ENCODE measurements at places on chromosomes 7 and 10.
A peak's percentile ranks its signal among the peaks of the same experiment; 100 is the strongest.

DNA sequence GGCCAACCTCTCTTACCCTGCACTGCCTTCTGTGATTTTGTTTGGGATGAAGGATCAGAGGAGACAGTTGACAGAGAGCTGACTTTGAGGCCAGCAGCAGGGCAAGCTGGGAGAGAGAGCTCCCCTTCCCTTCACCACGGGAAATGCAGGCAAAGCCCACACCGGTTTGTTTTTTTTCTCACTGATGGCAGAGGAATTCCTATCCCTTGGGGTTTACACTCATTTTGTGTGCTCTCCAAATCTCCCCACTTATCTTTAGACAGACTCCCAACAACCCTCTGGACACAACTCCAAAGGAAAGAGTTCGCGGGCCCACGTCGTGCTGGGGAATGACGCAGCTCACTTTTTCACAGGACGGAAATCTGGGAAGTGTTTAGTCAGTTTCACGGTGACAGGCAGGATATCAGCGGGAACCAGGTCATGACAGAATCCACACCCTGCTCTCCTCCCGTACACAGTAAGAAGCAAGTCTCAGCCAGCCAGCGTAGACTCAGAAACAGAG lies 68.3 kb upstream of the FAM171A1 start:
- no peak for DNase-seq

DNA sequence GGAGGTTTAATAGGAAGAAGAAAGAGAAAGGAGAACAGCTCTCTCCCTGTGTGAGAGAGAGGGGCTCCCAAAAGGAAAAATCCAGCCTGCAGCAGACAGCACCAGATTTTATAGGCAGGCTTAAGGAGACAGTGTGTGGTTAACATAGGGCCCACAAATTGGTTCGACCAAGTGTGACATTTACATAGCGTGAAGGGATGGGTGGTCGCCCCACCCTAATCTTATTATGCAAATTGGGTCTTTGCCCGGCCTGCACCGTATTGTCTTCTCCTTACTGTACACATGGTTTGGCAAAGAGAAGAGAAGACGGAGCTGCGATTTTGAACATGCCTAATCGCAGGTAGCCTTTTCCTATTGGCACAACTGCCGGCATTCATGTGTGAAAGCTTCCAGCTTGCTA lies 756.3 kb downstream of the NXPH1 start:
- DNase-seq = no peak

GRCh38 chr10:122159141-122159970 lies 111.7 kb upstream of the BTBD16 start:
- DNase-seq = no peak

GRCh38 chr10:31064348-31064747 lies 32.7 kb upstream of the ZNF438 start:
- no peak for DNase-seq

DNA sequence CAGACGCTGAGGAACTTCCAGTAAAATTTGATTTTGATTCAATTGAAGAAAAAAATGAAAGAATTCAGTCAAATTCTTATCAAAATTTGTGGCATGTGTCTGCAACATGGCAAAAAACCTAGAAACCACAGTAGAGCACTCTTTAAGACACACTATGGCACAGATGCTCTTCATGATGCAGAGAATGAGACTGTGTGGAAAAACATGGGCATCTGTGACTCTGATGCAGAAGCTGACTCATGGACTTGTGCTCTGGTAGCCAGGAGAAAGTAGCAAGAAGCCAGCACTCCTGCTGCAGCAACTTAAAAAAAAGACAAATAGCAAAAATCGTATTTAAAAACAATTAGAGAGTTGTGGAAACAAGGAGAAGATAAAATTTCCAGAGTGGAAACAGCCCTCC lies 8.9 kb upstream of the KCNK18 start:
- DNase-seq = no peak

- DNase-seq = no peak
Observed at GRCh38 chr10:77244286-77244685, 393.3 kb downstream of the KCNMA1 start.

- DNase-seq = no peak
Observed at GRCh38 chr10:111278266-111278665, 201.4 kb downstream of the ADRA2A start.

GRCh38 chr10:54402576-54402975 lies 398.5 kb downstream of the PCDH15 start:
- DNase-seq = no peak

DNA sequence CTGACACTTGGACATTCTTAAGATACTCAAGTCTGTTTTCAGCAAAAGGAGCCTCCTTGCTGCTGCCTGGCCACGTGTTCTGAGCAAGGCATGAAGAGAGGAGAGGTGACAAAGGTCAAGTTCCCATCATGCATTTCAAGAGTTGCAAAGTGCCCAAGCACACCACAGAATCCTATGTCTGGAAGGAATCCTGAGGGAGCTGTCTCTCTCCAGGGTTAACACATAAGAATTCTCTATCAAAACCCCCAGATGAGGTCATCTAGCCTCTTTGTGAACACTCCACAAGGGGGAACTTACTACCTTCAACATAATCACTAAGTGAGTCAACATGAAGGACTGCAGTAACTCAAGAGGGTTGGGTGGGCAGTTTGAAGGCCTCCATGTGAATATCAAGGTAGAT lies 155.5 kb downstream of the RNF216 start:
- no peak for DNase-seq

DNA sequence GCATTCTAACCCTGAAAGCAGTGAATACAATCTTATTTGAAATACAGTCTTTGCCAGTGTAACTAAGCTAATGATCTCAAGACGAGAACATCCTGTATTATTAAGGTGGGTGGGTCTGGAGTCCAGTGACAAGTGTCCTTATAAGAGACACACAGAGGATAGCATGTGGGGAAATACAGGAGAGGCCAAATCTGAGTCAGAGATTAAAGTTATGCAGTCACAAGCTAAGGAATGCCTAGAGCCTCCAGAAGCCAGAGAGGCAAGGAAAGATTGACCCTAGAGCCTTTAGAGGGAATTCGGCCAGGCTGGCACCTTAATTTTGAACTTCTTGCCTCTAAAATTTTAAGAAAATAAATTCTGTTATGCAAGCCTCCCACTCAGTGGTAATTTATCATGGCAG lies 87.5 kb upstream of the HGF start:
- no peak for DNase-seq

- DNase-seq = peak; percentile 68
Observed at GRCh38 chr7:128405471-128406313, 4.1 kb downstream of the IMPDH1 start.

GRCh38 chr10:129024046-129024445 lies 443.0 kb upstream of the MGMT start:
- no peak for DNase-seq

DNA sequence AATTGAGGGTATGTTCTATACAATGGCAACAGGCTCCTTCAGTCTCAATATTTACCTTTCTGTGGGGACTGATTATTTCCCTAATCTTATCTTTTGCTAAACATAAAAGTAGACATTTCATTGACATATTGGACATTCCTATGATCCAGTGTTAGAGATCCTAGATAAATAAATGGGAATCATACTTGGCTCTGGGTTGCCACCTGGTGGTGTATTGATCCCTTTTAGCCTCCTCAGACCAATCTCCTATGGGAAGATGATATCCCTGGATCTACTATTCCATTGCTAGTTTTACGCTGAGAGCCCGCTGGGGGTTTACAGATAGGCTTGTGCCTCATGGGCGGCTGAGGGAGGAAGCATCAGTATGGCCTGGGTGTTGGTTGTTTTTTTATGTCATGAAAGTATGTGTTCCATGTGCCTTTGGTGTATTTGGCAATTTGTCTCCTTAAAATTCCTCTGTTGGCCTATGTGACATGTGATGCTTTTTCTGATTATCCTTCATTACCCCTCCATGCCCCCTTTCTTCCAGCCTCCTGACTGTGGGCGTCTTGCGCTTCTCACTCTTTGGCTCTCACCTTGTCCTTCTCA lies 18.8 kb downstream of the CELF2 start:
- DNase-seq = no peak

DNA sequence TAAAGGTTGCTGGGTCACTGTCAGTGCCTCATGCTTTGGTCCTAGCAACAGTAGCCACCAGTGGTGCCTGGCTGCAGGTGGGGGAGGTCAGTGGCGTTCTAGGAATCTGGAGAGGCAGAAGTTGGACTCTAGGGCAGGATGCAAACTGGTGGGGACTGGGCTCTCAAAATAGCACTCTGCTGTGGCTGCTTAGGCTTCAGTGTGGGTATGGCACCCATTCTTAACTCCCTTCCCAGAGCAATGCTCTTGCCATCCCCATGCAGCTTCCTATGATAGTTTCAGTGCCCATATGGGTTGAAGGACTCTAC lies 330.8 kb downstream of the PCDH15 start:
- no peak for DNase-seq

- no peak for DNase-seq
Observed at GRCh38 chr7:64611717-64612116, 48.8 kb upstream of the ZNF680 start.

GRCh38 chr7:123539871-123540270 lies 5.5 kb upstream of the IQUB start:
- DNase-seq = no peak

DNA sequence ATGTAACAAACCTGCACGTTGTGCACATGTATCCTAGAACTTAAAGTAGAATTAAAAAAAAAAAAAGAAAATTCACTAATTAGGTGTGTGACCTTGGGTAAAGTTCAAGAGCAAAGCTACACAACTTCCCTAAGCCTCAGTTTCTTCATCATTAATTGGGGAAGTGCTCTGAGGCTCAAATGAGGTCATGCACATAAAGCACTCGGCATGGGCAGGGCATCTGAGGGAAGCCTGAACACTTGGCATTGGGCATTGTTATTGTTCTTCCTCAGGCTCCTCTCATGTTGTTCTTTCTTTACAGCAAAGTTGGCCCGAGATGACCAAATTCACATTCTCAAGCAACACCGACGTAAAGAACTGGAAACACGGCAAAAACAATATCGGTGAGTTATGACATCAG lies 21.5 kb downstream of the ALOX5 start:
- no peak for DNase-seq

- DNase-seq = no peak
Observed at GRCh38 chr10:95837783-95838182, 70.0 kb upstream of the CC2D2B start.

DNA sequence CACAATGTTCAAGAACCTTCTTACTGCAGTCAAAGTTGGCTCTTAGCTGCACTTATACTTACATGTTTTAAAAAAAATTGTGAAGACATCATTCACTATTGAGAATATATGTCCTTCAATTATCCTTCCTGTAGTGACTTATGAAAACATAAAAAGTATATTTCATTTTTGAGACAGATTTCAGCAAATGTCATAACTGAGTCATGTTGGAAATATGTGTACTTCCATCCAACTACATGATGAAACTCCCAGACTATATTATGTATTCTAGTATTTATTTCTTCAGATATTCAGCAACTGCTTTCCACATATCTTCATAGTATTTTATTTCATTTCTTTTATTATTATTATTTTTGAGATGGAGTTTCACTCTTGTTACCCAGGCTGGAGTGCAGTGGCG lies 160.2 kb downstream of the ARHGAP12 start:
- no peak for DNase-seq

- DNase-seq = no peak
Observed at GRCh38 chr7:37322831-37323230, 125.8 kb downstream of the ELMO1 start.

- no peak for DNase-seq
Observed at GRCh38 chr10:89845541-89846280, 144.3 kb downstream of the KIF20B start.

DNA sequence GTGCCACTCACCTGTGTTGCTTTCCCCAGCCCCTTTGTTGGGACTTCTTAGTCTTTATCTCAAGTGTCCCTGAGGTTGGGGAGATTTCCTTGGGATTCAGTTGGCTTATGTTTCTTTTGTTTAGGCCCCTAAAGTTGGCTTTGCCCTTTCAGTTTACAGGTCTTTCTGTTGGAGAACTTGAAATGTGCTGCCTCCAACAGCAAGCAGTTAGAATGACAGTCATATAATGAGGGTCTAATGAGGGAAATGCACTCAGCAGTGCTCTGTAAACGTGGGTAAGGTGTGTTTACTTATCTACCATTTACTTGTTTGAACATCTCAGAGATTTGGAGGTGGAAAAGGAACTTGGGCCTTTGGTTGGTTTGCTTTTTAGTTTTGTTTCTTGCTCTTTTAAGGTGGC lies 191.4 kb upstream of the STK17A start:
- no peak for DNase-seq

GRCh38 chr7:135169964-135170273 lies 588 bp downstream of the CYREN start:
- no peak for DNase-seq

GRCh38 chr7:152076324-152076821 lies 50.9 kb downstream of the GALNT11 start:
- DNase-seq = peak; percentile 8

DNA sequence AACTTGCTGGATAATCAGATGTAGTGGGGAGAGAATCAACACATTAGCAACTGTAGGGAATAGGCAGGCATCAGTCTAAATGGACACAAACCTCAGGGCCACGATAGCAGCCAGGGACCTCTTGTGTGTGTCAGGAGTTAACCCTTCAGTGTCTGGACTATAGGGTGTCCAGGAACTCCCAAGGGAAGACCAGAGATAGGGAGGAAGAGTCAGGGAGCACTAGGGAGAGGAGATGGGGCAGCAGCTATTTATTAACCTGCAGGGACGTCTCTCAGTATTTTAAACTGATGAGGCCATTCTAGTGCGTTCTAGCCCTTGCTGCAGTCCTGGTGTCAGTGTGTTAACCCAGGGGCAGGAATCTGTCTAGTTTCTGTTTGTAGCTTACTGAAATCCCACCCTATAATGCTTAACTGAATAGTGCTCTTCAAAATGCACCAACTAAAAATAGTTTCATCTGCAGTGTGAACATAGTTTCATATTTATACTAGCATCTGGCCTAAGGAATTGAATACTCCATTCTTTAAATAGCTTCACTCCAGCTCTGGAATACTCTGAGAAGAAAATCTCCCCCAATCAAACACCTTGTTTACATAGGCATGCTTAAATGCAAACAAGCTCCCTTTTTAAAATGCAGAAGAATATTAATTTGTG lies 62.7 kb downstream of the ARID5B start:
- DNase-seq = no peak

GRCh38 chr10:22911889-22912762 lies 15.7 kb upstream of the ARMC3 start:
- DNase-seq = no peak

DNA sequence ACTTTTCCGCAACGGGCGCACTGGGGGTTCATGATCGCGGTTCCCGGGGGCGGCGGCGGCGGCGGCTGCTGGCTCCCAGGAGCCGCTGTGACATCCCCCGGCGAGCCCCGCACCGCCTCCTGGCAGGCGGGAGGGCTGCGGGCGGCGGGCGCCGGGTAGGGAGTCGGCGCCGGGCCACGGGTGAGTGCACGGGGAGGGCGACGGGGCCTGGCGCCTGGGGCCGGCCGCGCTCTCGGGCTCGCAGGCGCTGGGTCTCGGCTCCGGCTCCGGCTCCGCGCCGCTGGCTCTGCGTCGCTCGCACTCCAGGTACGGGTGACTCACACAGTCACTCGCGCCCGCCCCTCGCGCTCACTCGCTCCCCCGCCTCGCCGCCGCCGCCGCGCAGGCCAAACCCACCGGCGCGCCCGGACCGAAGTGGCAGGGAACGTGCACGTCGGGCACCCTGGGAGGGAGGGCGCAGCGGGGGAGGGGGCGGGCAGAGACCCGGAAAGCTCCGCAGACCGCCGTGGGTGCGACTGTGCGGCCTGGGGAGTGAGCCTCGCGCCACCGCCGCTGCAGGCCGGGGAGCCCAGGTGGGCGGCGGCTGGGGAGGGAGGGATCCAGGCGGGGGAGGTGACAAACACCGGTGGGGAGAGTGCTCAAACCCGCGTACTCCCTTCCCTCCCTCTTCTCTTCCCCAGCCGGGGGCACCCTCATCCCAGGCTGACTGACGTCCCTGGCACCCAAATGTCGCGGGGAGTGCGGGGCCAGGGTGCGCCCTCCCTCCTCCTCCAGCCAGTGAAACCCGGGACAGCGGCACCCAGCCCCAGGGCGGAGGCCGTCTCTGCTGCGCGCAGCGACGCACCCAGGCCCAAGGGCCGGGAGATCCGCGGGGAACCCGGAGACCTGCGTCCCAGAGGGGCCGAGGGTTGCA lies 276.9 kb upstream of the NEBL start:
- DNase-seq = peak; percentile 62

Data from activated naive CD8-positive, alpha-beta T cell treated with anti-CD3 and anti-CD28 coated beads for 36 hours (primary cell).